ENCODE measurements at places on chromosomes 16 and 17. TPM values are rescaled to one million over a fixed set of nuclear protein-coding genes. Genes with fewer than 3 reads are reported as not detected.

The OXLD1 gene
- 98.3 TPM for polyA plus RNA-seq

The SPNS2 gene
- 0.55 TPM for polyA plus RNA-seq

The OR4D1 gene
- polyA plus RNA-seq, result 2.9 TPM

The SLFN11 gene
- polyA plus RNA-seq, result 4.9 TPM

The FBXW10B gene
- not detected for polyA plus RNA-seq

The CTF1 gene
- polyA plus RNA-seq, result 0.14 TPM

The BEAN1 gene
- not detected for polyA plus RNA-seq
